ENCODE measurements at places on chromosomes 5 and 9.

GRCh38 chr5:87946271-87946670 lies 322.4 kb downstream of the TMEM161B start:
- DNase-seq: no peak

GRCh38 chr5:129905473-129906176 lies 1.4 kb downstream of the CHSY3 start:
- DNase-seq: no peak

GRCh38 chr5:72988769-72989168 lies 32.9 kb downstream of the FCHO2 start:
- no peak for DNase-seq

- DNase-seq: no peak
These were observed 98.3 kb downstream of the LIFR start for GRCh38 chr5:38458174-38458573.

DNA sequence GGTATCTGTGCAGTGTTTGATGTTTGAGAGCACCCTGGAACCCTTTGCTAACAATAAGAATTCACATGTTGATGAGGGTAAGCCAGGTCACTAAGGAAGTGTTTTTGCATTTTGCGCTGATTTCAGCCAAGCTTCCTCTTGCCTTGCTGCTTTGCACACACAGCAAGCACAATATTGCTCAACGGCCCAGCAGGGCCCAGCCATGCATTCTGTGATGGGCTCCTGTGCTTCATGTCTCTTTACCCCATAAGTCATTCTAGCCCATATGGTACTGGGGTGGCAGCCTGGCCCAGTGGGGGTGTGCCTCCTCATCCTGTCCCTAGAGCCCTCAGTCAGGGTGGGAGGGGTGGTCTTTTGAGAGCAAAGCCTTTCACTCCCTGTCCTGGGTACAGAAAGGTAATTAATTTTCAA lies 481.3 kb downstream of the GADD45G start:
- no peak for DNase-seq

All from activated CD4-positive, CD25-positive, alpha-beta regulatory T cell treated with anti-CD3 and anti-CD28 coated beads, Interleukin-2, amount 50 U/mL, for 16 hours (primary cell).